Stimulated activated naive CD4-positive, alpha-beta T cell treated with Interleukin-2 at 50 U/mL for 16 hours (primary cell): ENCODE measurements at places on chromosomes 3 and 15.

- DNase-seq, result no peak
Measured at GRCh38 chr3:158701420-158702065, 29.1 kb upstream of the LXN start.

DNA sequence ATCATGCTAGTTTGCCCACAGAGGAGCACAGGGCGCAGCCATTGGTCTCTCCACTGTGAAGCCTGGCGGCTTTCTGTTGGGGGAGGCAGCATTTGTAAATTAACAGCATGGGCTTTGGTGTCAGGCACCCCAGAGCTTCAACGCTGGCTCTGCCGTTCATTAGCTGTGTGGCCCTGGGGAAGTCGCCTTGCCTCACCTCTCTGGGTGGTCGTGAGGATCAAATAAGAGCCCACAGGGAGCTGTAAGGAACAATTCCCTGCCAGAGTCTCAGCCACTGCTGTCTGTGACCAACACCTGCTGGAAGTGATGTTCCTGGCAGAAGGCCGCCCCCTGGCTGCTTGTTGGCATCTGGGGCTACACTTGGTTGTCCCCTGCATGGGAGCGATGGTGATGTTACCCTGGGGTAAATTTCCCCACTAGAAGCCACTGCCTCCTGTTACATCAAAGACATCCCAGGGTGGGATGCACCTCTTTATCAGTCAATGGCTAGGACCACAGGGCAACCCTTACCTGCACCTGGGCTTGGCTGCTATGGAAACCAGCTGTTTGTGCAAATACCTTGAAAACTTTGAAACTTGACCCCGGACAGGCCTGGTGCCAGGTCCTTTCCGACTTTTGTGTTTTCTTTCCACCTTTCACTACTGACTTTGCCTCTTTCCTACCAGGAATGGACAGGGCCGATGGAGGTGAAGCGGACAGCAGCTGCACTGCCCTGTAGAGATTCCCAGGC lies 36.9 kb downstream of the DNASE1L3 start:
- no peak for DNase-seq

DNA sequence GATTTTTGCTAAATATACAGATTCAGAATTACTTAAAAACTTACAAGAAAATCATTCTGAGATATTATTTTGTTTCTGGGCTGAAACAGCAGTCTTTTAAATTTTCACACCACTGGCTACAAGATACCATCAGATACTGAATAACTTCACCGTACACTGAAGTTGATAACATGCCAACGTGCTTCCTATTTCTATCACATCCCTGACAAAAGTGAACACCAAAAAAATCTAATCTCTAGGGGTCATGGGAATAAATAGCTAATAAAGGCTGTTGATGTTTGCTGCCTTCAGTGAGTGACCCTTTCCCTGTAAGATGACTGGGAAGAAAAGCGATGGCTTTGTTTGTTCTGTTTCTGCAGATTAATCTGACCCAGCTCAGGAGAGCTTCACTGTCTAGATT lies 120.5 kb downstream of the DUT start:
- DNase-seq, result no peak

DNA sequence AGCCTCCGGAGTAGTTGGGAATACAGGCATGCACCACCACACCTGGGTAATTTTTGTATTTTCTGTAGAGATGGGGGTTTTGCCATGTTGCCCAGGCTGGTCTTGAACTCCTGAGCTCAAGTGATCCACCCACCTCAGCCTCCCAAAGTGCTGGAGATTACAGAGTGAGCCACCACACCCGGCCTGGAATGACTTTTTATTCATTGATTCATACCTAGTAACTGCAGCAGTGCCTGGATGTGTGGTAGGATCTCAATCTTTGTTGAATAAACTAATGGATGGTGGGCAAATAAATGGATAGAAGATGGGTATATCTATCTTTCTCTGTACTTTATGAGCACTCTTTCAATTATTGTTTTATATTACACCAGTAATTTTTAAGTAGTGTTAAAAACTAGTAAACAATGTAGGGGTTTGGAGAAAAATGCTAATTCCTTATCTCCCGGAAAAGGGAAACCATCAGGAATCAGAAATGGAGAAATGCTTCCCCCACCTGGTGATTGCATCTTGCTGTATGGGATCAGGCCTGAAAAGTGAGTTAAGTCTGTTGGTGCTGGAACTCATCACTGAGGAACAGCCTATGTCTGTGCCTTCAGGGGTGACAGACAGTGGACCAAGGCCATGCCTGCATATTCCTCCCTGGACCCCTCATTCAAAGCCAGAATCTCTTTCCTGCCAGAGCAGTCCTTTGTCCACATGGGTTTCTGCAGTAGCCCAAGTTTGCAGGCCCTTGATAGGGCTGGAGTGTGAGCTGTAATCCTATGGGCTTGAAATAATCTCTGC lies 161.0 kb upstream of the CTDSPL start:
- no peak for DNase-seq

GRCh38 chr3:186216900-186217819 lies 108.3 kb upstream of the ETV5 start:
- no peak for DNase-seq

DNA sequence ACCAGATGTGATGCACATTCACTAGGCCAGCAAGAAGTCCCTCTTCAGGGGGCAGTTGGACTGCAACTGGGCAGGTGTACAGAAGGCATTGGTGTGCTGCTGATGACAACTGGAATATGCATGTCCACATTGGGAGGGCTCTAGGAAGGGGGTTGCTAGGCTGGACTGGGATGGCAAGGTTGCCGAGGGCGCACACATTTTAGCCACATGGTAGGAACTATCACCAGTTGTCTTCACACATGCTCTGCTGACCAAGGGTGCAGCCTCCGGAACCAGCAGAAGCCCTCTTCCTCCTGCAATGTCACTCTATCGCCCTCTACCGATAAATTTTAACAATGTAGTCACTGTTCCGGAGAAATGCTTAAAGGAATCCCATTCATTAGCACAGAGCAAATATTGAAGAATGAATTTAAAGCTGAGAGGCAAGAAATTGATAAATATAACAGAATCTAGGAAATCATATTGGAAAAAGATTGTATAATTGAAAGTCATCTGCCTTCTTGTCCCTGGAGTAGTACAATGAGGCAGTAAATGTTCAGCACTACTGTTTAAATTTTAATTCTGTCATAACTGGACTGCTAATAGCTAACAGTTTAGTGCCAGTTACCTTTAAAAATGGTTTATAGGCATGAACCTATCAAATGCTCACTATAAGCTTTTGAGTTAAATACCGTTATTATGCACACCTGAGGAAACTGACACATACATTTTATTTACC lies 22.6 kb upstream of the LYSMD4 start:
- no peak for DNase-seq

GRCh38 chr15:36818260-36818659 lies 238.8 kb downstream of the CDIN1 start:
- DNase-seq, result no peak
